Left lobe of liver (tissue), 2 donors: ENCODE measurements at places on chromosomes 16 and 17. TPM values are rescaled to one million over a fixed set of nuclear protein-coding genes. Genes with fewer than 3 reads are reported as not detected.
A peak's percentile ranks its signal among the peaks of the same experiment; 100 is the strongest.

DNA sequence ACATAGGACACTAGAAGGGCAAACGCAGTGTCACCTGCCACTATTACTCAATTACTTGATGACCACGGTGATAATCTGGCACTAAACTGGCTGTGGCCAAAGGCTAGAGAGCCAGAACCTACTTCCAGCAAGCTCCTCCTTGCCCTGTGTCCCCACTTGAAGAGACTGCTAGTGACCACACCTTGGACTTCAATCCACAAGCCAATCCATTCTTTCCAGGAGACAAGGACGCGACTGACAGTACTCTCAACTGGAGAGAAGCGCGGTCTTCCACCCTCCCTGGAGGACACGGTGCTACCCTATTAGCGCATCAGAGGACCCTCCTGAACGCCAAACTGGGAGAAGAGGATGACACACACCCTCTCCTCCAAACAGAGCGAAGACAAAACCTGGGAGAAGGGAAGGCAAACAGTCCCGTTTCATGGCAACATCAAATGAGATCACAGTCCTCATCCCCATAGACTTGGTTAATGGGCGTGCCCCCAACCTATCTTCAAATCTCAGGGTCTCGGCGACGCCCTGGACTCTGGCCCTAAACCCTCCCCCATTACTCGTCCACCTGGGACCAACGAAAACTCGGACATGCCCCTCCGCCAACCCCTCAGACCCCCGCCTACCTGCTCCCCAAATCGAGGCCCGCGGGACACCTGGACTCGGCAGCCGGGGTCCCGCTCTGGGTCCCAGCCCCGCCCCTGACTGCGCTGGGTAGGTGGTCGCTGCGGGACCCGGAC lies 508 bp downstream of the FLCN start:
- DNase-seq, result peak; percentile 79

GRCh38 chr16:48373258-48374029 lies 11.8 kb downstream of the SIAH1 start:
- no peak for DNase-seq

DNA sequence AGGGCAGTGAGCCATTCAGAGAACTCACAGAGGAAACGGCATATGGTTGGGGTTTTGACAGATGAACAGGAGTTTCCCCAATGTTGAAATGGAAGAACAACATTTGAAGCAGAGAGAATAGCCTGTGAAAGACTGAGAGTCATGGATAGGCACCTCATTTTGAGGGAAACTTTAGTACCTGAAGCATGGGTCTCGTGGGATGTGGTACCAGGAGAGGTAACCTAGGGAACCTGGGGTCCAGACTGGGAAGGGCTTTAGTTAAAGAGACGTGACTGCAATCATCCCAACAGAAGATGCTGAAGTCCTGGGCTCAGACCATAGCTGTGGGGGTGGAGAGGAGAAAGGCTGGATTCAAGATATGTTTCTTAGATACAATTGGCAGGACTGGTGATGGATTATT lies 137.8 kb upstream of the CCL2 start:
- no peak for DNase-seq

GRCh38 chr17:60652454-60653247 lies 25.0 kb upstream of the BCAS3 start:
- no peak for DNase-seq

DNA sequence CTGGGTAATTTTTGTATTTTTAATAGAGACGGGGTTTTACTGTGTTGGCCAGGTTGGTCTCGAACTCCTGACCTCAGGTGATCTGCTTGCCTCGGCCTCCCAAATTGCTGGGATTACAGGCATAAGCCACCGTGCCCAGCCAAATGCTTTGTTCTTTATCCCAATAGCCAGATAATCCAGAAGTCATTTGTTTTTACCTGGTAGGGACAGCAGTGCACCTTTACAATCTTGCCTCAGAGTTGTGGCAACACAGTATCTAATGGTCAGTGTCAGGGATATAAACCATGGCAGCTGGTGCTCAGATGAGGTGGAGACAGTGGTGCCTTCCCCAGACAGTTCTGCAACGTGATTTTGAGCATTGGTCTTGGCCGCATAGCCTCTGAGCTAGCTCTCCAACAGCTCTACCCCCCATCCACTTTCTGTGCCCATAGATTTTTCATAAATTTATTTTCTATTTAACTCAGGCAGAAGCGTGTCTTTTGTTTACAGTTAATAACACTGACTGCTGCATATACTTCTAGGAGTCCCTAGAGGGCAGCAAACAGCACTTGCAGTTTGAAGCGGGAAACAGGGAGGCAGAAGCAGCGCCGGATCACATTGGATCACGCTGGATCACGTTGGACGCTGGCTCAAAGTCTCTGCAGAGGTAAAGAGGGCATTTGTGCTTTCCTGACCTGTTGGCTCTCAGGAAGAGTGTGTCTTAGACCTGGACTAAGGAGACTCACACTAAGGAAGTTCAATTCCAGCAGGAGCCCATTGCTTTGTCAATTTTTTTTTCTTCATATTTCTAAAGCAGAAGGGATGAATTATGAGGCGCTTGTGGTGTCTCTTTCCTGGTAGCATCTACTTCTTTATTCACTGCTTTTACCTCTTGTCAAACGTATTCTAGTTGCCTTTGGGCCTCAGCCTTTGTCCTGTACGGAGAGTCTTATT lies 5.1 kb upstream of the GGT6 start:
- DNase-seq, result peak; percentile 84

DNA sequence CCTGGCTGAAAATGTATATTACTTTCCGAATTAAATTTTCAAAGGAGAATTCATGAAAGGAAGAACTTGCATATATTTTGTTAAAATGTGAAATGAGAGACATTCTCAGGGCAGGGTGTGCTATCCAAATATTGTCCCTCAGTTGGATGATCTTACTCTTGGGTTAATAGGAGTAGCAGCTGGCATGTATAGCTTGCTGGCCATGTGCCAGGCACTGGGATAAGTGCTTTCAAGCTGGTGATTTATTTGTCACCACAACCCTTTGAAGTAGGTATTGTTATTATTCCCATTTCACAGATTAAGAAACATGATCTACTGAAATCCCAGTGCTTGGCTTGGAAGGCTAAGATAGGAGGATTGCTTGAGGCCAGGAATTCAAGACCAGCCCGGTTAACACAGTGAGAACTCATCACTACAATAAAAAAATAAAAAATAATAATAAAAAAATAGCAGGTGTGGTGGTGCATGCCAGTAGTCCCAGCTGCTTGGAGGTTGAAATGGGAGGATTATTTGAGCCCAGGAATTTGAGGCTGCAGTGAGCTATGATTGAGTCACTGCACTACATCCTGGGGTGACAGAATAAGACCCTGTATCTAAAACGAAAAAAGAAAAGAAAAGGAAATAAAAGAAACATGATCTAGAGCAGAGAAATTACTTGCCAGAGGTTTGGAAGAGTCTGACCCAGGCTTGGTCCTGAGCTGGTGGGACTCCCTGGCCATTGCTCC lies 11.6 kb upstream of the MPHOSPH6 start:
- no peak for DNase-seq

DNA sequence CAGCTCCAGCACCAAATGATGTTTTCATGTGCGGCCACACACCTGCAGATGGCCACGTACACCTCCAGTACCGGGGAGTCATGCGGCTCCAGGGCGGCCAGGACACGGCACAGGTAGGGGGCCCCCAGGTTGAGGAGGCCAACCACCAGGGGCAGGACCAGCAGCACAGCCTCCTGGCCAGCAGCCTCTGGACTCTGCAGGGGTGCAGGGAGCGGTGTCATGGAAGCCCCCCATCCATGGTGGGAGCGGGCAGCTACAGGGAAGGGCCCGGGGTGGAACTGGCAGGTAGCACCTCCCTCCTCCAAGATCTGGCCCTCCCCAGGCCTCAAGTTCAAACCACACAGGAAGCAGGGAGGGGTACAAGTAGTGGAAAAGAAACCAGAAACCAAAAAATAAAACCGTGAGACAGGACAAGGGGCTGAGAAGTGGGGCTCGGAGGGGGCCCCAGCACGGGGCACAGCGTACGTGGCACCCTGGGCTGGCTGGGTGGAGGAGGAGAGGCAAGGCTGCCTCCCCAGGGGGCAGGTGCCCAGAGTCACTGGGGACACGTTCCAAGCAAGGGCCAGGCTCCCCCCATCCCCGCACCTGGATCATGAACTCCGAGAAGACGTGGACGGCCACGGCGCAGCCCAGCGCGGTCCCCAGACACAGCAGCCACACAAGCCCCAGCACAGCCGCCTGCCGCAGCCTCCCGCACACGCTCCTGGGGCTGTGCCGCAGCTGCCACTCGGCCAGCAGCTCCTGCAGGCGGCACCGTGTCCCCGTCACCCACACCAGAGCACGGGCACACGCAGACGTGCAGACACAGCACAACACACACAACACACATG lies 7.4 kb downstream of the TMC6 start:
- DNase-seq, result no peak

DNA sequence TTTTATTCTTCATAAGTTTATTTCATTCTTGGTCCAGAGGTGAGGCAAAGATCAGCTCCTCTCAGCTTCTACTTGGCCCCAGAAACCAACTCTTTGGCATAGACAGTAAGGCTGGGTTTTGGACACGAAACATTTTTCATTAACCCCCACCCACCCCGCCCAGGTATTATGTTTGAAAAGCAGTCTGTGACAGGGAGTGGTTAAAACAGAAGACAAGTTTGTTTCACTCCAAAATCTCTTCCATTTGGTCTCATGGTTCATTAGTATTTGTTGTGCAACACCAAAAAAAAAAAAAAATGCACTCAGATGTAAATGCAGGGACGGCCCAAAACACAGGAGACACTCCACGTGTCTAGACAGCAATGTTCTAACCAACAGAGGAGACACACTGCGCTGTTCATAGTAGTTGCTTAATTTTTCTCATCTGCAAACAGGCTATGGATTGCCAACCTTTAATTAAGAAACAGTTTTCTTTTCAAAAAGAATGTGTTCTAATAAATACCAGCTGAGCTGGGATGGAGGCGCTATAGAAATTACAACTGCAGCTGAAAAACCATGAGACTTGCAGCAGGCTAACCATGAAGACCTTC lies 39.8 kb upstream of the MMP2 start:
- no peak for DNase-seq

DNA sequence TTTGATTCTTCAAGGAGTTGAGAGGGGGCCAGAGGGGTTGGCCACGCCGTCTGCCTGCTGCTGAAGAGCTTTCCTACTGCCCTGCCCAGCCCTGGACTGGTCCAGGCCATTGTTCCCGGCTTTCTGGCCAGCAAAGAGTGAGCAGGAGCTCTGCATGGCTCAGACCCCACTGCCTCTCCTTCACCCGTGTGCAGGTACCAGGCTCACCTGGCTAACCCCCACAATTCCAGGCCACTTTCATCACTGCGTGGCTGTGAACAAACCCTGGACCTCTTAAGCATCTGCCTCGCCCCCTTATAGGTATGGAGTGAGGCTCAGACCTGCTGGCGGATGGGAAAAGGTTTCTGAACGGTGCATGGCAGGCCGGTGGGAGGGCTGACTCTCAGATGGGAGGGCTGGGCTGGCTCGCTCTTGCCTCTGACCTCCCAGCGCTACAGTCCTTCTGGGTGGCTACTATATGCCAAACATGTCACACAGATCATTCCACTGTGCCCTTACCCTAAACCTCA lies 8.9 kb downstream of the ZNF319 start:
- DNase-seq, result no peak

DNA sequence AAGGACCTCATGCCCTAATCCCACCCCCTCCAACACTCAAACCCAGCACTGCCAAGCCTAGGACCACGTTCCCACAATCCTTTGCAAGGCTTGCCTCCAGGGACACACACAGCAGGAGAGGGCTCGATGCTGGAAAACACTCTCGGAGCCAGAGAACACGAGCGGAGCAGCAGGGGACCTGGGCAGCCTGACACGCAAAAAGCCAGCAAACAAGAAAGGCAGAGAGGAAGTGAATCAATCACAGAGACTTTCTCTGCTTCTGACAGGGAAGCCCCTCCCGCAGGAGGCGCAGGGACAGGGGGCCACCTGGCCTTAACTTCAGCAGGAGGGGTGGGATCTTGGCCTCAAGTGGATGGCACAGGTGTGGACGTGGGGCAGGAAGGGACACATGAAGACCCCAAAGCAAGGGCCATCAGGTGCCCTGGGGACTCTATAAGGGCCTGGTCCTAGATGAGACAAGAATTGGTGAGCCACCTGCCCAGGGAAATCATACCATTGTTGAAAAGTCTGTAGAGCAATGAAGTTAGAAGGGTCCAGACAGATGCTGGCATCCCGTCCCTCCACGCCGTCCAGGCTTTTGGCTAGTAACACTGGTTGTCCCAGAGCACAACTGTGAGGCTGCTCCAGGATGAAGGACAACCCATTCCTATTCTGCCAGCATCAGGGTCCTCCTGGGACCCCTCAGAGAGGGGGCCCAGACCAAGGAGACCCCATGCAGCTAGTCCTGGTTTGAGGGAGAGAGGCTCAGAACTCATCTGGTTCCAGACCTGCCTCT lies 2.2 kb downstream of the SDK2 start:
- no peak for DNase-seq

DNA sequence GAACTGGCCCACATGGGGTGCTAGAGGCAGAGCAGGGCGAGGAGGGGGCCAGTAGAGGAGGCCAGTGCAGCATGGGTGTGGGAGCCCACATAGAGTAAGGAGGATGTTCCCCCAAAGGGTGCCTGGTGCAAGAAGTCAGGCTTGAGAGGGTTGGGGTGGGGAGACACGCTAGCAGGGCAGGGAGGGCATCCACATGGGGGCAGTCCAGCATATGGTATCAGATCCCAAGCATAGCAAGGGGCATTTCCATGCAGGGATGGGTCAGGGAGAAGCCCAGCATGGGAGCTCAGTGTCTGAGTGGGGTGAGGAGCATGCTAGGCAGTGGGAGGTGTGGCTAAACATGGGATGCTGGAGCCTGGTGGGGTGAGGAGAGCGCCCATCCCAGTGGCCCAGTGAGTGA lies 213.7 kb downstream of the COPRS start:
- no peak for DNase-seq

GRCh38 chr16:31055613-31056012 lies 18.4 kb downstream of the ZNF668 start:
- no peak for DNase-seq

DNA sequence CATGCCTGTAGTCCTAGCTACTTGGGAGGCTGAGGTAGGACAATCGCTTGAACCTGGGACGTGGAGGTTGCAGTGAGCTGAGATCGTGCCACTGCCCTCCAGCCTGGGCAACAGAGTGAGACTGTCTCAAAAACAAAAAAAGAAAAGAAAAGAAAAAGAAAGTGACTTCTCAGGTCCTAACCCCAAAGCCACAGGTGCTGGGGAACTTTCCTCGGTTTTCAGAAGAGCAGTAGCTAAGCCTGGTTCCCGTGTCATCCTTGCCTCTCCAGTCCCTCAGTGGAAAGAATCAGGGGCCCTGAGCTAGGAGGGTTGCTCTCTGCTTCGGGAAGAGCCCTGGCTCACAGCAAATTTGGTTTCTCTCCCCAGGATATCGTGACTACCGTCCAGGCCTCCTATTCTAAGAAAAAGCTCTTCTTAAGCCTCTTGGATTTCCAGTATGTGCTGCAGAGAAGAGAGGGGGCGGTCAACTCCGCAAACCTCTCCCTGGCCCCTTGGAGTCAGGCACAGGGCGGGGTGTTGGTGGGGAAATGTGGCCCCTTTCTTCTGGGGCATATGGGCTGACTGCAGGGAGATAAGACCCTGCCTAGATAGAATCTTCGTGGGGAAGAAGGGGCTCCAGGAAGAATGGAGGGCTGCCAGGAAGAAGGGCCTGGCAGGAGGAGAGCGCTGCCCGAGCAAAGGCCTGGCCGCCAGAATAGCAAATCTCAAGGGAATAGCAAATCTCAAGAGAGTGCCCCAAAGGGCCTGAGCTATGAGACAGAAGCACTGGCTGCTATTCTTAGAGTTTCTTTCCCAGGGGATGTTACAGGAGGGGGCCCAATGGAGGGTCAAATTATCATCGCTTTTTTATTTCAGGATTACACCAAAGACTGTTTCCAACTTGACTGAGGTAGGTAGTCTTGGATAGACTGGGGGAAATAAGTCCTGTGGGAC lies 8.3 kb upstream of the NLRC5 start:
- DNase-seq, result no peak

TLCD1 gene
- total RNA-seq, result 4.8 TPM

CPNE7 gene
- 0.88 TPM for total RNA-seq

RNPS1 gene
- total RNA-seq, result 32.1 TPM

SLFN13 gene
- total RNA-seq, result 1.6 TPM

RPUSD1 gene
- 9.0 TPM for total RNA-seq
